ENCODE measurements at places on chromosomes 2 and 18.
A peak's percentile ranks its signal among the peaks of the same experiment; 100 is the strongest.

DNA sequence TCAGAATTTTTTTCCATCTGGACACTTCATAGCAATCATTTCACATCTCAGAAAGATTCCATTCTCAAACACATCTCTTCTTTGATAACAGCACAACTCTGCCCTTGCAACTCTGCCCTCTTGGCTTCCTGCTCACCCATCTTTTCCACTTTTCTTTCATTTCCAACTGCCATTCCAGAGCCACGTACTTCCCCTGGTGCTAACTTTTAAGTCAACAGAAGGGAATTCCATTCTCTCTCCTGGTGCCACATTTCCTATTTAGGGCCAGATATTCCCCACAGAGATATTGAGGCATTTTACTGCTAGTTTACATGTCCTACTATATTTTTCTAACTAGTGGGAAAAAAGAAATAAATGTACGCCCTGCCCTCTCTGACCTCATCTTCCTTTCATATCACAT is 590.2 kb downstream of the ARHGAP15 start:
- DNase-seq = no peak

DNA sequence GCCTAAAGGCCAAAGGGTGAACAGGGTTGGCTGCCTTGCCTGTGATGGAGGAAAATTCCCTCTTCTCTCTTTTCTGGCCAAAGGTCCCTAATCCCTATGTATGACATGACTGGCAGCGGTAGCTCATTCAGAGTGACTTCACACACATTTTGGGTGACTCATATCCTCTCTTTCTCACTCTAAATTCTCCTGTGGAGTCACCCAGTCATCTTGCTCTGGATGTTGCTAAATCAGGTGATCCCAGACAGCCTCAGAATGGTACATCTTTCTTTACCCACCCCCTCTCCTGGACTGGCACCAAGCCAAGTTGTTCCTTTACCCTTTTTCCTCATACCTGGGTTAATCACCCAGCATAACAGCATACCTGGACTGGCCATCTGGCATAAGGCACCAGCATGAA is 77.2 kb downstream of the NEURL3 start:
- no peak for DNase-seq

- DNase-seq = no peak
Observed at GRCh38 chr2:102622646-102623045, 3.3 kb downstream of the SLC9A2 start.

DNA sequence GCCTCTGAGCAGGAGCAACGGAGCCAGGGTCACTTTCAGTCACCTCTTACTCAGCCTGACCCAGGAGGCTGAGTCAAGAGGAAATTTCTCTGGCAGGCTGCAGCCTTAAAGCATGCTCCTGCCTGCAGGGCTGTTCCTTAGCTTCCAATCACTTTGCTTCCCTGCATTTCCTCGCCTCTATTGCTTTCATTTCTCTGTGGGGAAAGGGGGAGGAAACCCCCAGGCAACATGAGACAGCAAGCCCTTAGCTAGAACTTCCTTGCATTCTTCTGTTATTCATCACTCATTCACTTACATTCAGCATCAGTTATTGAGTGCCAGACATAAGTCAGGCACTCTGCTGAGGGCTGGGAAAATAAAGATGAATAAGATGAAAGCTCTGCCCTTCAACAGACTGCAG is 13.0 kb downstream of the XDH start:
- DNase-seq = peak; percentile 86

DNA sequence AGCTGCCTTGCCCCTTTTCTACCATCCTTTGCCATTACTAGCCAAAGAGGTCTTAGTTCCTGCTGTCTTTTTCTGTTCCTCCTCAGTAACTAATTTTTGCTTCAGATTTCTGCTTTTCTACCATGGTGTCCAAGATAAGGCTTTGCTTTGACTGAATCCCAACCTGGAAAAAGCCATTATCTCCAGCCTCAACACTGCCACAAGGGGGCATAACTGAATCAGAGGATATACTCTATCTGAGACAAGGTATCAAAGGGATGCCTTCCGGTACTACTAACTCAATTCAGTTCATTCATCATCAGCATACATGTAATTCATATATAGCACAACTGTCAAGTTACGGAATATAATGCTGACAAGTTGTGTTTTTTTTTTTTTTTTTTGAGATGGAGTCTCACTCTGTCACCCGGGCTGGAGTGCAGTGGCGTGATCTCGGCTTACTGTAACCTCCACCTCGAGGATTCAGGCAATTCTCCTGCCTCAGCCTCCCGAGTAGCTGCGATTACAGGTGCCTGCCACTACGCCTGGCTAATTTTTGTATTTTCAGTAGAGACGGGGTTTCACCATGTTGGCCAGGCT is 11.4 kb downstream of the OSGEPL1 start:
- DNase-seq = no peak

DNA sequence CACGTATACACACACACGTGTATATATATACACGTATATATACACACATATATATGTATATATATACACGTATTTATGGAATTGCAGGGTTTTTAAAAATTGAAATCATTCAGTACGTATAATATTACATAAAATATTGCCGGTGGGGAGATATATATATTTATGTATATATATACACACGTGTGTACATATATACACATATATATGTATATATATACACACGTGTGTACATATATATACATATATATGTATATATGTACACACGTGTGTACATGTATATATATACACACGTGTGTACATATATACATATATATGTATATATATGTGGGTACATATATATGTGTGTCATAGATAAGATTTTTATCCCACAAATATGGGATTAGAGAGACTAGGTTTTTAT is 5.4 kb downstream of the FBXO11 start:
- no peak for DNase-seq

GRCh38 chr2:201233192-201233811 is 27.0 kb upstream of the CASP8 start:
- no peak for DNase-seq

GRCh38 chr2:155653176-155653575 is 679.3 kb downstream of the NR4A2 start:
- DNase-seq = no peak

DNA sequence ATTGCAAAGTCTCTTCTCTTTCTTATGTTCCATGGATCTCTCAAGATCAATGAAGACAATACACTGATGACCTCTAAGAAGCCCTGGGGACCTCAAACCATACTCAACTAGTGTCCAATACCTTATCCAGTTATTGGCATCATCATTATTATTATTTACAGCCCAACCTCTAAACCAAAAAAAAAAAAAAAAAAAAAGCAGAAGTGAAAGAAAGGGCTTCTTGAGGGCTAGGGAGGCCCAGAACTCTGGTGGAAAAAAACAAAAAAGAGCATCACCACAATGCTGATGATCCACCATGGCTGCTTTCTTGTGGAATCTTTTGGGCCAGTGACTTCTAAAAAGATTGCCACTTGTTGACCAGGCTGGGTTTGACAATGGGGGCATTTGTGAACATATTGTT is 324.9 kb downstream of the LPIN1 start:
- no peak for DNase-seq

- no peak for DNase-seq
Observed at GRCh38 chr2:230000118-230000841, 68.4 kb downstream of the SLC16A14 start.

DNA sequence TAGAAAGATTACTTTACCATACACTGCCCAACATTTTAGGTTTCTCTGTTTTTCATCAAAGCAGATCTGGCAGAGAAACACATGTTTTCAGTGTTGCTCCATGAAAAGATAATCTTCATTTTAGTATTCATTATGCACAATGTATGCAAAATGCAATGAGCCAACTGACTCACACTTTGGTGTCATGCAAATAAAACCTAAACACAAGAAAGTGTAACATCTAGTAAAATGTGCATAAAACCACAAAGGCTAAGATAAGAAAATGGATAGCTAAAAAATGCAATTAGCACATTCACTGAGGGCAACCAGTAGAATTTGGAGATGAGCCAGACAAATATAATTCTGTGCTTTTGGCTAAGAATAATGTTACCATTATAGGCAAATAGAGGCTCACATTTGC is 203.5 kb upstream of the UBE2E3 start:
- DNase-seq = no peak

DNA sequence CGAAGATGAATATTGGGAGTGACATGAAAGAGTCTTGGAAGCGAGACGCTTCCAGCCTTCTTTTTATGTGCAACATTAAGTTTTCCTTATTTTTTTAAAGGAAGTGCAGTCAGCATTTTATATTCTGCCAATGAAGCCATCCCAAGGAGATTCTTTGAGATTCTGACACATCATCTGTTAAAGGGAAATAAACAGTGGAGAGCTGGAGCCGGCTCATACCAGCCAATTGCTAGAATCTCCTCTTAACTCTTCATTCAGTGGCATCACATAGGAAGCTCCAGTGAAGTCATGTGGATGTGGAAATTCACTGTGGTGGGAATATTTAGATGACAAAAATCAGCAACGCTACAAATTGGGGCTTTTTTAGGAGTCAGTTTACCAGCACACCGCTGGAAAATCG is 23.7 kb upstream of the GPR39 start:
- no peak for DNase-seq

DNA sequence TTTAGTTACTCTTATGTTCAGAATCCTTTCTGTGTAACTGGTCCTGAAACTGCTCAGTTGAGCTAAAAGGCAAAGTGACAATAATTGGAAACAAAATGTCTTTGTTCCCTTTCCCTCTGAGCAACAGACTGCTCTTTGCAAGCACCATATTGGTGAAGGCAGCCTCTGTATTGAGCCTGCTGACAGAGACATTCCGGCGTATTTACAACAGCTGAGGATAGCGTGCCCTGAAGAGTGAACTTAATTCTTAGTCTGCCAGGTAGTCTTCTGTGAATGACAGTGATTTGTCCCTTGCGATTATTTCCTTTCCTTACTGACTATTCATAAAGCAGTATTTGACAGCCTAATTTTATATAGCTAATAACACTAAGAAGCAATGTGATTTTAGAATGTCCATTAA is 239.1 kb downstream of the CPS1 start:
- DNase-seq = no peak

DNA sequence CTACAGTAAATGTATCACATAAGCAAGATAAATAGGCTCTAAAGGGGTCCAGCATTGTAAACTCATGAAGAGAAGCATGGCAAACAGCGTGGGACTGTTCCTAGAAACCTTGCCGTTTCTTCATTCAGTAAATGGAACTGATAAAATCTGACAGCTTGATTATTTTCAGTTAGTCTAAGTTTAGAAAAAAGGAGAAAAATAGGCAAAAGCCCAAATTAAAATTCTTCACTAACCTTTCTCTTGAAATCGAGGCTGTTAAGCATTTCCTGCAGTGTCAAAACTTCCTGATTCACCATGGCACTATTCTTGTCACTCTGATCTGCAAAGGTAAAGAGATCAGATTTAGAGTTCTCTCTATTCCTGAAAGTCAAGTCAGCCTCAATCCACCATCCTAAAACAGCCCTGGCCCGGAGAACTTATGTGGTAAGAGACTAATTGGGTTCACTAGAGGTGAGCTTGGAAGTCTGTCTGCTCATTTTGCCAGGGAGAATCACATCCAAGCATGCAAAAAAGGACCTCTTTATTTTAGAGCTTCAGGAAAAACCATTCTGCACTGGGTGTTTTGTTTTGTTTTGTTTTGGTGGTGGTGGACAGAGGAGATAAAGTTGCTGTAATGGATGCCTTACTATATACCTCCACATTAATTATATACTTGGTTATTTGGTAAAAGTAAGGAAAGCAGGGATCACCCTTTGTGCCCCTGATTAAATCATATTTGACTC is 52.4 kb upstream of the STAT1 start:
- DNase-seq = no peak

DNA sequence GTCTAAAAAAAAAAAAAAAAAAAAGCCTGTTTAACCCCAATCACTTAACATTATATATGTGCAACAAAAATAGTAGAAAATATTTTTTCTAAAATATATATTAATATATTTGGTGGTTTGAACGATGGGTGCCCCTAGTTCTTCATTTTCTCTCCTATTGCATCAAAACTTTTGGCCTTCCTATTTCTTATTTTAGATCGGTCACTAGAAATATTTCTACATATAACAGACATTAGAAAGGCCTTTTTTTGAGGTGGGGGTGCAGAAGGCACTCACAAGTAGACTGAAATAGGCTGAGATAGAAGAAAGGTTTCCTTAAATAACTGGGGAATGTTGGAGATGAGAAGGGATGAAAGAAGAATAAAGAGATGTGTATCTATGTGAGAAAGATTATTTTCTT is 49.3 kb upstream of the AP1S3 start:
- no peak for DNase-seq

GRCh38 chr2:119469131-119469530 is 37.5 kb downstream of the TMEM37 start:
- DNase-seq = no peak

- DNase-seq = no peak
Observed at GRCh38 chr2:70923378-70924015, 12.2 kb upstream of the ATP6V1B1 start.

GRCh38 chr2:73218298-73218697 is 4.3 kb downstream of the SMYD5 start:
- DNase-seq = no peak

GRCh38 chr2:6254441-6254840 is 562.3 kb downstream of the SOX11 start:
- DNase-seq = no peak

GRCh38 chr2:241933179-241933911 is 63.8 kb downstream of the RTP5 start:
- no peak for DNase-seq

DNA sequence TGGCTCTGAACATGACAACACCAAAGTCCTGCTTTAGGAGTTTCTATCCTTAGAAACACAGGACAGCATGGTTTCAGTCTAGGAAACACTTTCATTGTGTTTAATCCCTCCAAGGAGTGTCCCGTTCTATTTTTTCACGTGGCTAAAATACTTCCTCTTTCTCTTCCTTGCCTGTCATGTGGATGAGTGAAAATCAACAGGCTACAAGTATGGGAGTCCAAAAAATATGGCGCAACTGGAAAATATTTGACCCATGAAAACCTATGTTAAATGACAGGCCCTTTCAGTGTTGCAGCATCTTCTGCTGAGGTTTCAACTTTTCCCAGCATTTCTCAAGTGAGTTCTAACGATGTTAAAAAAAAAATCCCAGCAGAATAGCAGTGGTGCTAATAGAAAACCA is 146.3 kb downstream of the LAMA3 start:
- DNase-seq = no peak

DNA sequence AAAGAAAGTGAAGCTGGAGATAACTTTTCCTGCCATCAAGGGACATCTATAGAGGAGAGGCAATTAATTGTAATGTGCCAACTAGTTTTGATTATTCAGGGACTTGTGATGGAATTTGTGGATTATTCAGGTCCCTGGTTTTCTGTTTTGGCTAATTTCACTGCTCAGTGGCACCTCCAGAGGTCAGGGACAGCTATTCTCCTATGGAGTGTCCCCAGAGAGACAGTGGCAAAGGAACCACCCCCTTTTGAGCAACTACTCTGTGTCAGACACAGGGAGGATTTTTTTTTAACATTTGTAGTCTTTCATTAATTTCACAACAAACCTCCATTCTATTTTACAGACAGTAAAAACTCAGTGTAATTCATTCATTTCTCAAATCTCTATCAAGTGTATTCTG is 206.0 kb upstream of the SPRED2 start:
- no peak for DNase-seq

GRCh38 chr2:64924170-64924934 is 64.8 kb upstream of the SLC1A4 start:
- DNase-seq = no peak
